Neural progenitor cell (in vitro differentiated cells): ENCODE measurements at places on chromosomes 11 and 22. TPM values are rescaled to one million over a fixed set of nuclear protein-coding genes. Genes with fewer than 3 reads are reported as not detected.

The MYBPC3 gene
- total RNA-seq = 0.06 and 0.12 TPM in 2 replicates

The OR52N4 gene
- total RNA-seq = 0.12 TPM in 1 of 2 replicates, not detected in the other

The SCO2 gene
- 1.1 TPM in 1 of 2 replicates, not detected in the other for total RNA-seq

The ADORA2A gene
- total RNA-seq = 0.51 and 5.8 TPM in 2 replicates

The PRG3 gene
- total RNA-seq = not detected in 2 replicates

The MICAL3 gene
- total RNA-seq = 32.7 and 33.6 TPM in 2 replicates

The EML3 gene
- 4.0 and 26.6 TPM in 2 replicates for total RNA-seq
